ENCODE measurements at places on chromosomes 5 and 9.

DNA sequence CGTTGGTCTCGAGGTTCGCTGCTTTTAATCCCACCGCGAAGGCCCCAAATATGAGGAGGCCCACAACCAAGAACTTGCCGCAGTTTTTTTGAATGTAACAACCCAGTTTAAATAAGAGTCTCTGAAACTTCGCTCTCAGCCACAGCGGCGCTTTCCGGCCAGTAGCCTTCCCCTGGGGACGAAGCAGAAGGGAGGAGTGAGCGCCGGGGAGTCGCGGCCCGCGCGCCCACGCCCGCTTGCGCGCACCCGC lies 10.4 kb downstream of the PTCH1 start:
- DNase-seq = no peak

GRCh38 chr5:53423724-53424123 lies 56.7 kb upstream of the FST start:
- no peak for DNase-seq

- DNase-seq = peak; percentile 66
These were observed 32.2 kb downstream of the IER5L start for GRCh38 chr9:129145841-129146292.

GRCh38 chr9:89844535-89844934 lies 239.7 kb downstream of the GADD45G start:
- DNase-seq = no peak

DNA sequence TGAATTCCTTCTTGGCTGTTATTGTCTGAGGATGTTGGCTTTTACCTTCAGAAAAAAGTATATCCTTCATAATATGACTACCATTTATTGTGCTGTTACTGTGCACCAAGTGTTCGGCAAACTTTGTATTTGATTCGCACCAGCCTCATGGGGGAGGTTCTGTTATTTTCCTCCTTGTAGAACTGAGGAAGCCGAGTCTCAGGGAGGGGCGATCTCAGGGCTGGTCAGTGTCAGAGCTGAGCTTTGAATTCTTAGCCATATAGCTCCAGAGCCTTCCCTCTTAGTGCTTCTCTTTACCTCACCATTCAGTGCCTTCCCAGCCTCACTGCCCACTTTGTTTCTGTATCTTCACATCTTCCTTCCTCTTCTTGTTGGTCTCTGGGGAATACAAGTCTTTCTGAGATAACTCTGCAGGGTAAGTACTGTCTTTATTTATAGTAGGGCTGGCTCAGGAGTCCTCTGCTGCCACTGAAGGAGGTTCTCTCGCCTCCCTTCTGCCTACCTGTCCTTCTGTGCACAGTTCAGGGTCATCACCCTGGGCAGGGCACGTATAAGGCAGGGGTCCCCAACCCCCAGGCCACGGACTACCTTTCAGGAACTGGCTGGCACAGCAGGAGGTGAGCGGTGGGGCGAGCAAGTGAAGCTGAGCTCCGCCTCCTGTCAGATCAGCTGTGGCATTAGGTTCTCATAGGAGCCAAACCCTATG lies 48.4 kb downstream of the GALNT10 start:
- no peak for DNase-seq

- DNase-seq = peak; percentile 50
These were observed 720 bp downstream of the NOTCH1 start for GRCh38 chr9:136544964-136545691.

DNA sequence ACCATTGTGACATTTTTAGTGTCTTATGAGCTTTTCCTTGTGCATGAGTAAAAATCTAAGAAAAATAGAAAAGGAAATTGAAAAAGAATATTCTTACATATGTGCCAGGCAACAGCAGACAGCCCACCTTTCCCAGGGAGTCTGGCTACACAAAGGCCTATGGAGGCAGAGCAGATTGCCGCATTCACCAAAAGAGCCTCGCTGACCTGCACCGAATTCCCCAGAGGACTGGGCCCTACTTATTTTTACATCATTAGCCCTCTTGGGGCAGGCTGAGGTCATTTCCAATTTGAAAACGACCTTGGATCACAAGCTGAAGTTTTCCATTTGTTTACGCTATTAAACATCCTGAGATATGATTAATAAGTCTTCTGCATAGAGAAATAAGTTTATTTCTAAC lies 66.2 kb upstream of the WDR41 start:
- peak; percentile 8 for DNase-seq

- DNase-seq = no peak
These were observed 23.4 kb upstream of the LECT2 start for GRCh38 chr5:135978212-135978631.

DNA sequence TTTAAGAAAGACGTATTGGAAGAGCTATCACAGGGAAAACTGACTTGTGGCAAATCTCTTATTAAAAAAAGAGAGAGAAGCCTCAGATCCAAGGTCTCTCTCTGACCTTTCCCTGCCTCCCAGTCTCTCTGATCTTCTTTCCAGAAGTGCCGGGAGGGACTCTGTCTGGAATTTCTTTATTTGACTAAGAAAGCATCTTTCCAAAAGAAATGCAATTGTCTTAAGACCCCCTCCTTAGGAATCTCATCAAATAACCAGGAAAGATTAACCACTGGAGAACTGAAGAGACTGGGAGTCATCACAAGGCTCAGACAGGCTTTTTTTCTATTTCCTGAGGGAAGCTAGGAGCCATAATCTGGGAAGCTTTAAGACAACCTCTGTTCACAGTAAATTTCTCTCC lies 4.6 kb downstream of the C1QTNF3 start:
- no peak for DNase-seq

DNA sequence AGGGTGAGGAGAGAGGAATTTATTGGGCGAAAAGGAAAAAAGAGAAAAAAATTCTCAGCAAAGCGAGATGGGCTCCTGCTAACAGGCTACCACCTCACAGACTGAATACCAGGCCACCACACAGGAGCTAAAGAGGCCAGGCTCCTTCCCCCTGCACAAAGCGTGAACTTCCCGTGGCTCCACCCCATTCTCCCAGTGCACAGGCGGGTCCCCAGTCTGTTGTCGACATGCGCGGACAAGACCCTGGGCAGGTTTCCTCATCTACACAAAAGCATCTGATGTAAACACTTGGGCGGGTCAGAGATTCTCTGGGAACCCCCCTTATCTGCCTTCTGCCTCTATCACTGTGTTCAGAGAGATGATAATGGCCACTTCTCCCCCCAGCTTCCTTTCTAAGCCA lies 34.2 kb downstream of the IL31RA start:
- DNase-seq = no peak

Measured in nephron progenitor cell (in vitro differentiated cells).